ENCODE measurements at places on chromosomes 16 and 17.
A peak's percentile ranks its signal among the peaks of the same experiment; 100 is the strongest.

DNA sequence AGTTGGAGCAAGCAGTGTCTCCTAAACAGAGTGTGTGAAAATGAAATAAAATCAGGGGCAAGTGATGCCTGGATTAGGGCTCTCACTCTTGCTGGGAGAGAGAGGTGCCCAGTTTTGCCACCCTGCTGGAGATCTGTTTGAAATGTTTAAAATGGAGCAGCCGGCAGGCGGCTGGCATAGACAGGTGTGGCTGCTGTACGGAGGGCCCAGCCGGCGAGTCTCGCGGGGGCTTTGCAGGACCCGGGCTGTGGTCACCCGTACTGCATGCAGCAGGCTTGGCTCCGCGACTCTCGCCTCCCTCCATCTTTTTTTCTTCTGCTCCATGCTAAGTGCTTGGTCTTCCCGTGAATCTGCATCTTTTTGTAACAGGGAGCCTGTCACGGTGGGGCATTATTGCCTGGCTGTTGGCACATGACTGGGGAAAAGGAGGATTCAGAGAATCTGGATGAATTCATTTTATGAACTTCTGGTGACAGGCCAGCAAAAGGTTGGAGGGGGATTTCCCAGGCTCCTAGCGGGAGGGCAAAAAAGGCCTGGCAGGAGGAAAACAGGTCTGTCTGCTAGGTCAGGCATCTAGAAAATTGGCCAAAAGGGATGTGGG is 1.8 kb downstream of the ZNRF1 start:
- no peak for DNase-seq

GRCh38 chr16:2152695-2153506 is 2.7 kb upstream of the TRAF7 start:
- DNase-seq = no peak

DNA sequence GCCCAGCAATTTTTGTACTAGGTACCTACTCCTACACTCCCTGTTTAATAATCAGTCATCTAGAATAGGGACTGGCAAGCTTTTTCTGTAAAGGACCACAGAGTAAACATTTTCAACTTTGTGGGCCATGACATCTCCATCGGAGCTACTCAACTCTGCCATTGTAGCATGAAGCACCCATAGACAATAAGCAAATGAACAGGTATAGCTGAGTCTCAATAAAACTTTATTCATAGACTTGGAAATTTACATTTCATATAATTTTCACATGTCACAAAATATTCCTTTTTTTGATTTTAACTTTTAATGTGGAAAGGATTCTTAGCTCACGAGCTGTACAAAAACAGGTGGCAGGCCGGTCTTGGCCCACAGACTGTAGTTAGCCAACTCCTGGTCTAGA is 345.8 kb downstream of the SOX9 start:
- no peak for DNase-seq

GRCh38 chr16:706189-707061 is 824 bp upstream of the FBXL16 start:
- DNase-seq = no peak

DNA sequence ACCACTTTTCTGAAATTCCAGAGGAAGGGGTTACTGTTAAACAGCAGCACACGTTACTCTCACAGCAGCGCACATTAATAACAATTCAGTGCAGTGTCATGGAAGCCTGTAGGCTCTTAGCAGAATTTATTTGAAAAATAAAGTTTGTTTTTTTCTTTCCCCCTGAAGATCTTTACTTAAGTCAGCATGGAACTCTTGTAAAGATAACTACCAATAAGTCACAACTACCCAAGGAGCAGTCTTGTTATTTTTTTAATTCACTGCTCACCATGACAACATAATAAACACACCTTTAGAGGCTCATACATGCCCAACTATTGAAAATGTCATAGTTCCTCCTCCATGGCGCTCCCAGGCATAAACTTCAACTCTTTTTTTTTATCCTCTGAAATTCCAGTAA is 31.8 kb upstream of the PSMD7 start:
- no peak for DNase-seq

- DNase-seq = no peak
Observed at GRCh38 chr16:57999366-57999970, 1.0 kb downstream of the ZNF319 start.

- DNase-seq = no peak
Observed at GRCh38 chr16:8806272-8806983, 8.8 kb downstream of the PMM2 start.

- peak; percentile 7 for DNase-seq
Observed at GRCh38 chr17:50266384-50267073, 7.7 kb upstream of the TMEM92 start.

- no peak for DNase-seq
Observed at GRCh38 chr16:9362050-9362449, 270.6 kb downstream of the HAPSTR1 start.

GRCh38 chr17:46039592-46040186 is 40.6 kb downstream of the STH start:
- DNase-seq = no peak

DNA sequence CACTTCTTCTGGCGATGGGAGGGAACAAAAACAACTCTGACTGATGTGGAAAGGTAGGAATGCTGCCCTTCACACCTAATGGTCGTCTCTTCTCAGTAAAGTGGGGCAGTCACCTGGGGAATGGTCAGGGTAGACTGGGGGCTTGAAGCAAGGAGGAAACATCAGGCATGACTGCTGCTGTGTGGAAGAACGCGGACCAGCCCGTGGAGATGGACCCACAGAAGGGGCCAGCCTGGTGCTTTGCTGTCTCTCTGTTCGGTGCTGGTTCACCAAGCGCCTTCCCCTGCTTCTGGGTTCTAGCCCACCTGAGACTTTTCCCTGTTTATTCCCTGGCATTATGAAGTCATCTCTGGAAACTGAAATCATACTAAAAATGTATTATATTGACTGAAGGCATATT is 96.2 kb upstream of the DNAH17 start:
- DNase-seq = no peak

DNA sequence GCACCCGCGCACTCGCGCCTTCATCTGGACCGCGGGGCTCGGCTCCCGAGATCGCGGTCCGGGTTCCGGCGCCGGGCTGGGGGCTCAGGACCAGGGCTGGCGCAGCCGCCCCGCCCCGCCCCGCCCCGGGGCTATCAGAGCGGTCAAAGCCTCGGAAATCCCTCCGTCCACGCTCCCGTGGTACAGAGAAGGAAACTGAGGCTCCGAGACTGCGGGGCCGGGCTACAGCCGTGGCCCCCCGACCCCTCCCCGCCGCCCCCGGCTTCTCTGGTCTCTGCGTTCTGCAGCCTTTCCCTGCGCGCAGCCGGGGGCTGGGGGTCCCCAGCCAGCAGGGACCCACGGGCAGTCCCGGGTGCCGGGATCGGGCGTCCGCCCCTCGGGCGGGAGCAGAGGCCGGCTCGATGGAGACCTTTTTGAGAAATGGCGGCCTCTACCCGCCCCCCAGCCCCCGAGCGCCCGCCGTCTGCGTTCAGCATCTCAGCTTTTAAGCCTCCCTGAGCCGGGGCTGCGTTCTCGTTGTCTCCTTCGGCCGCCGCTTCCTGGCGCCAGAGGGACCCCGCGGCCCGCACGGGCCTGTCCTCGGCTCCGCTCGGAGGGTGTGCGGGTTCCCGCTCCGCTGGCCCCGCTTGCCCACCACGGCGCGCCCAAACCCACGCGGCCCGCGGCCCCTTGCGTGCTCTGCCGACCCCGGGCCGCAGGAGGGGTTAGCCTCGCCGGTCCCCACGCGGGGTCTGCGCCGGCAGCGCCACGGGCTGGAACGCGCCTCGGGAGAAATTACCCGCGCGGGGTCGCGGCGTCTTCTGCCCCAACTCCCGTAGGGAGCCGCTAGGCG is 1.5 kb upstream of the NPTX1 start:
- DNase-seq = peak; percentile 88

DNA sequence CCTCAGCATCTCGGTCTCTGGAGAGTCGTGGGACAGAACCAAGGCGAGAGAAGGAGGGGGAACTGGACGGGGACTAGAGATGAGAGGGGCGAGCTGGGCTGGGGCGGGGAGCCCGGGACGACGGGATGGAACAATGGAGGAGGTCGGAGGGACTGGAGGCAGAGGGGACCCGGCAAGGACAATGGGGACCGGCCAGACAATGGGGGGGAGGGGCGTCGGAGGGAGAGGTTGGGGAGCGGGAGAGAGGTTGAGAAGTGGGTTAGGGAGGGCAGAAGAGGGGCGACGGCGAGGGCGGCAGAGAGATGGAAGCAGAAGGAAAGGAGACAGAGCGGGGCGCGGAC is 719 bp downstream of the NGFR start:
- DNase-seq = no peak

- no peak for DNase-seq
Observed at GRCh38 chr17:30249460-30249859, 14.0 kb upstream of the SLC6A4 start.

DNA sequence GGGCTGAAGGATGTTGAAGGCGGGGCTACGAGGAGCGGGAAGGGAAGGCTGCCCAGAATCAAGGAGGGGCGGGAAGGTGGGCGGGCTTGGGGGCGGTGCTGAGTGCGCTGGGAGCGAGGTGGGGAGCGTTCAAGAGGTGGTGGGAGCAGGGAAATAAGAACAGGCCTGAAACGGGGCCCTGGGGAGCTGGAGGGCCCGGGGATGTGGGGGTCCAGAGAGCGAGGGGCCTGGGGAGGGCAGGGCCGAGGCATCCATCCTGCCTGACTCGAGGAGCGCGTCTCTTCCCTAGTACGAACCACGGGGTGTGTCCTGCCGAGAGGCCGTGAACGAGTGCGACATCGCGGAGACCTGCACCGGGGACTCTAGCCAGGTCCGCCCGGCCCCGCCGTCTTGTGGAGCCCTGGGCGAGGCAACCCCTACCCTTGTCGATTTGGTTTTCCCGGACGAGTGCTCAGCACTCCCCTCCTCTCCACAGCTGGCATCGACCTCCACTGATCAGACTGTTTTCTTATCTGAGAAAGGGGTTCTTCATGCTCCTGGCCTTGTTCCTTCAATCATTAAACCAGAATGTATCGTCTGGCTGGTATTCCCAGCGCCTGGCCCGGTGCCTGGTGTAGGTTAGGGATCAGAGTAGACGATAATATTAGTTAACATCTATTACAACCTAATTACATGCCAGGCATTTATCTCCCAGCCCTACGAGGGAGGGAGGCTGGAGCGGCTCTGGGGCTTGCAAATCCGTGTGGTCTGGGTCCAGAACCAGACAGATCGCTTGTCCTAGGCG is 17.2 kb downstream of the ADAM11 start:
- peak; percentile 80 for DNase-seq

GRCh38 chr16:54326266-54326662 is 39.7 kb upstream of the IRX3 start:
- DNase-seq = no peak

- no peak for DNase-seq
Observed at GRCh38 chr17:43529947-43530287, 16.2 kb downstream of the ETV4 start.

DNA sequence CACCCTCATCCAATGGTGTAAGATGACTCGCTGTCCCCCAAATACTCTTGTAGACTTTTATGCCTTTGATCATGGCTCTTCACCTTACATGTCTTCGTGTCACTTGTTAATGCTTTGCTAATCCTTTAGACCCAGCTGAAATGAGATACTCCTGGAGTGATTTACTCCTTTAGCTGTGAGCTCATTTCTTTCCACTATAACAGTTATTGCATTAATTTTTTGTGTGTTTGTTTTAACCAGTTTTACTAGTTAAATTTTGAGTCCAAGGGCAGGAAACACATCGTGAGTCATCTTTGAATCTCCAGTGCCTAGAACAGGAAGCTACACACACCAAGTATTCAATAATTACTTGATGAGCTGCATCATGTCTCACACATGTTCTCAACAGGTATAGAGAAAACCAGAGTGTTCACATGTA is 6.5 kb upstream of the CTCF start:
- DNase-seq = no peak

DNA sequence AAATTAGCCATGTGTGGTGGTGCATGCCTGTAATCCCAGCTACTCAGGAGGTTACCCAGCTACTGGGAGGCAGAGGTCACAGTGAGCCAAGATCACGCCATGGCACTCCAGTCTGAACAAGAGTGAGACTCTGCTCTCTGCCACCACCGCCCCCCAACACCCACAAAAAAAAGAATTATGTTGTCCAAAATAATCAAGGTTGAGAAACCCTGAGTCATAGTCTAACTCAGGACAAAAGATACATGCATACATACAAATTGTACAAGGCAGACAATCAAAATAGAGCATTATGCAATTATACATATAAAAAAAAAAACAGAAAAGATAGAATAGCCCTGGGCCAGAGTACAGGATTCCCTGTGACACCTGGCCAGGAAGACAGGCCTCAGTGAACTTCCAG is 6.6 kb upstream of the KPNB1 start:
- no peak for DNase-seq

All from HuH-7 (cell line).